ENCODE measurements at places on chromosomes 7 and 10.
A peak's percentile ranks its signal among the peaks of the same experiment; 100 is the strongest.

DNA sequence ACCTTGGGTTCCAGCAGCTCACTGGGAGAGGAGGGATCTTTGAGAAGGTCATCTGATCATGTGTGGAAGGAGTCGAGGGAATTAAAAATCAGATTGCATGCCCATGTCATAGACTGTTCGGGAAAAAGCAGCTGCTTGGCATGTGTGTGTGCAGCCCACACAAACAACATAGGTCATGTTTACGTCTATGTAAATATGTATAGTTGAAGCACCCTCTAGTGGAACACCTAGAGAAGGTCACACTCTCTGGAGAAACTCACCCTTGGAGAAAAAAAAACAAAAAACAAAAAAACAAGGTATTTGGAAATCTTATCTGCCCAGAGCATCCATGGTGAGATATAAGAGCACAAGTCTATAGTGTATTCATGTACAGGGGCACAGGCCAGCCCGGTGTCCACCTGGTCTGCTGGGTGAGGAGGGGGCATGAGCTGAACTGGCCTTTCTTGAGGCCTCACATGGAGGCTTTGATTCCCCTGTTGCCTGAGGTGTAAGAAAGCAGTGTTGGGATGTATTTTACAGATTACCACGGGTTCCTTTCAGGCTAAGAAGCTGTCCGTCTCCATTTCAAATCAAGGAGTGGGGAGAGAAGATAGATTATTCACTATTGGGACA lies 98.0 kb downstream of the NPY start:
- DNase-seq = peak; percentile 21

DNA sequence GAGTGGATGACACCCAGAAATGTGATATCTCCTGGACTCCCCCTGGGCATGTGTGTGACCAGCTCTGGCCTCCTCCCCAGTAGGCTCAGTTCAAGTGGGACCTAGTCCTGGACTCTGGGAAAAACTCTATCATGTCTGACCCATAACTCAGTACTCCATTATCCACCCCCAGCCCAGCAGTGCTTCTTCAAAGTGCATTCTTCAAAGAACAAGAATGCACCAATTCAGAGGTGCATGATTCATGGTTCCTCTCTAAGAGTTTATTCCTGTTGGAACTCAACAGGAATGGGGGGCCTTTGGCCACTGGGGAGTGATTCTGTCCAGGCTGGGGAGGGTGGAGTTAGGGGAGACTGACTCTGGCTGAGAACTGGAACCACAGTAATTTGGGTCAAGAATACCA lies 173.6 kb upstream of the CXCL12 start:
- no peak for DNase-seq

DNA sequence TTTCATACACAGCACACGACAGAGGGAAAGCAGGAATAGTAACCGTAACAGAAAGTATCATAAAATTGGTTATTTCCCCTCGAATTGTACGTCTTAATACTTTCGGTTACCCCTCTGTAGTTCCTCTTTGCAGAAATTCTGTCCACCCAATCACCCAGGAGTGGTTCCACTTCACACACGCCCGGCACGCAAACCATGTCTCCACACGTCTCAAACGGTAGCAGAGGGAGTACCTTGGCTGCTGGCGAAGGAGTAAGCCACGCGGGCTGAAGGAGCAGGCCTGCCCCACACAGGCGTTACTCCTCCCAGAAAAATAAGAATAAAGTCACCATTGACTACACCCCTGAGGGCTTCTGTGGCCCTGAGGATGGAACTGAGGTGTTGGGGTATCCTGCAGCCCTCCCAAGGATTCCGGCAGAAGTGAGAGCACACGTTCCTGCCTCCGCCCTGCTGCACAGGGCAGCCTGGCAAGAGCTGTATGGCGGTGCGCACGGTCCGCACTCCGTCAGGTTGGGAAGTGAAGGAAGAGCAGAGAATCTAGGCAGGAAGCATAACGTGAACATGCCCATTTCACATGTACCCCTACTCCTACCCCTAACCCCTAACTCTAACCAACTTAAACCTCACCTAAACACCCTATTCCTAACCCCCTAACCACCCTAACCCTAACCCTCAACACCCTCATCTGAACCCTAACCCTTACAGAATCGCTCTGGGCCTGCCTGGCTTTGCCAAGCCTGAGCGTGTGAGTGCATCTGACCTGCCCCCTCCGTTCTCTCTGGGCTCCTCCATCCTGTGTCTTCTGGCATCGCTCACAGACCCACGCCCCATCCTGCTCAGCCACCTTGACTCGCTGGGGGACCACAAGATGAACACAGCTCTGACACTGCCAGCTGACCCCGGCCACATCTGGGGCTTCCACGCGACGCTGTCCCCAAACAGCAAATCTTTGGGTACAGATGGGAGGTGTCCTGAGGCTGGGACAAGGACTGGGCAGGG lies 18.2 kb downstream of the GPR146 start:
- no peak for DNase-seq

GRCh38 chr7:125032943-125033342 lies 103.3 kb upstream of the POT1 start:
- no peak for DNase-seq

GRCh38 chr10:50623663-50624412 lies at the start of gene SGMS1:
Gene SGMS1 (minus strand): TSS chr10:50623956. CDS start chr10:50344114, 279,842 bp downstream.
- peak; percentile 95 for DNase-seq

GRCh38 chr7:151276666-151277590 lies 28.4 kb upstream of the SMARCD3 start:
- peak; percentile 83 for DNase-seq

DNA sequence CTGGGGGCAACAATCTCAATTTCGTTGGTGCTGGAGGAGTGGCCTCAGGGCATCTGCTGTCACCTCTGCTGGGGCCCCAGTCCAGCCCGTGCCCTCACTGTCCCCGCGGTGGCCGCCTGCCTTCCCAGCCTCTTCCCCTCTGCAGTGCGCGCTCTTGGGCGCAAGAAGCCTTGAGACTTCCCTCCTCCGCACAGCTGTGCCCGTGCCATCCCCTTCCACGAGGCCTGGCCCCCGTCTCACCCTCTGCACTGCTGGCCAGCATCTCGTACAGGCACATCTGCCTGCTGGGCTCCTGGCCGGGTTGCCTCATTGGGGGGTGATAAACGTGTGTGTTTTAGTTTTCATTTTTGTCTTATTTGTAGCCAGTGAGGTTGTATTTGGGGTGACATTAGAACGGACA lies 14.0 kb downstream of the IDI2 start:
- no peak for DNase-seq

- DNase-seq = no peak
These were observed 259.7 kb upstream of the HABP2 start for GRCh38 chr10:113293167-113293566.

- no peak for DNase-seq
These were observed 85.5 kb upstream of the GNA12 start for GRCh38 chr7:2929321-2930201.

DNA sequence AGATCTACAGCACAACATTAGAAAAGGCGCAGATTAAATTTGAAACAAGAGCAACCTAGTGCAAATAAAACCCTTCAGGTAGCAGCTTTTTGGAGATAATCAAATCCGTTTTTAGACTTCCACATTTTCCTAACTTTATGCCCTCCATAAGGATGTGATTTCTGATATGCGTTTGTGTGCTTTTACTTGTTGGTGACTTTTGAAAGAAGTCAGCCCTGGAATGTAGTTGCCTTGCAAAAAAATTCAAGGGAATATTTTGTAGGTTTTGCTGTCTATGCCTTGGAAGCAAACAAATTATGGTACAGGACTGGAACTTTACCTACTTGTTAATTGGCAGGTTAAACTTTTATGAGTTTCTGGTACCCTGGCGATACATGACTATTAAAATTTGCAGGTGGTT lies 86.7 kb upstream of the HDAC9 start:
- DNase-seq = no peak

GRCh38 chr10:6136215-6137201 lies 47.7 kb downstream of the RBM17 start:
- DNase-seq = peak; percentile 75

GRCh38 chr7:105480931-105481330 lies 41.1 kb downstream of the PUS7 start:
- no peak for DNase-seq

GRCh38 chr10:34726862-34727261 lies 88.2 kb downstream of the PARD3 start:
- DNase-seq = no peak

DNA sequence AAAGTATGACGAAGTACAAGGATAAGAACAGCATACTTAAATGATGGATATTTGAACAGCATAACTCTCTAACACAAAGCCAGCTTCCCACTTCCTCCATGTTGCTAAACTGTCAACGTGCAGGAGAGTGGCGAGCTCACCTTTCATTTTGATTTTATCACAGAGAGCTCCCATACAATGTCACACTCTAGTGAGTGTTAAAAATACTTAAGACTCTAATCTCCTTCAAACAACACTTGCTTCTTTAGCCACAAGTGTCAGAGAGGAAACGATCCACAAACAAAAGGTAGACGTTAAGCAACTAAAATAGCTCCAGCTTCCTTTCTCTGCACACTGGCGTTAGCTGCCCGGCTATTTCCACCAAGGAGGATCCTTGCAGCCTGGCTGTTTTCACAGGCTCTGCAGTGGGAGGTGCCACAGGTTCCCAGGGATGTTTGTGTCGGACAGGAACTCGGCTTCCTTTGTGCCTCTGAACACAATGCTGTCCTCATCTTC lies 194.6 kb downstream of the COBL start:
- no peak for DNase-seq

DNA sequence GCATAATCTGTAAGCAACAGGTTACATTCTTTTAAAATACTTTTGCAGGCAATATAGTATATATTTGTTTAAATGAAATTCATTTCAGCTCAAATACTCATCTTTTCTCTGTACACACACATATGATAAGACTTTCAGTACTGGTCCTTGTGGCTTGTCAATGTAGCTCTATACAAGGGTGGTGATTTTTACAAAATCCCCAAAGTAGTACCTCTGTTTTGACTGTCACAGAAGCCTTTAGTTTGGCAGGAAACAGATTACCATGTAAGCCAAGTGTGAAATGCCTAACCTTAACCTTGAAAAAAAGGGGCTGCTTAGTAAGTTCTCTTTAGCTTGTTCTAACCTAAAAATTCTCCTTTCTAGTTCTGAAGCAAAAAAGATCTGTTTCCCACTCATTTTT lies 87.9 kb downstream of the KCND2 start:
- no peak for DNase-seq

- no peak for DNase-seq
These were observed 158.8 kb downstream of the CAMK1D start for GRCh38 chr10:12508165-12508564.

- DNase-seq = no peak
These were observed 92.3 kb upstream of the ELMO1 start for GRCh38 chr7:37540917-37541316.

DNA sequence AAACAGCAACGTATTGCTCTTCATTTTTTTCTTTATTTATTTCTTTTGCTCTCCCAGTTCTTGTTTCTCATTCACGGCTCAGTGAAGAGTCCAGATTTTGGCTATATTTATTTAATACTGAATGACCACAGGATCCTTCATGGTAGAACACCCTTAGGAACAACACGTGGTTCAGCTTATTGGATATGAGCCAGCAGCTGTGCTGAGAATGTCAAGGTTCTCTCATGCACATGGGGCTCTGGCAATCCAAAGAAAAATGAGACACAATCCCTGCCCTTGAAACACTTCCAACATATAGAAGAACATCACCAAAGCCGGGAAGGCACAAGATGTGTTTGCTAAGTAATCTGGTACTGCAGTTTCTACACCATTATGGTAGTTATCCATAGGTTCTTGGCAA lies 852.9 kb downstream of the SORCS1 start:
- DNase-seq = no peak

GRCh38 chr10:11007476-11008020 lies 10.1 kb upstream of the CELF2 start:
- no peak for DNase-seq

DNA sequence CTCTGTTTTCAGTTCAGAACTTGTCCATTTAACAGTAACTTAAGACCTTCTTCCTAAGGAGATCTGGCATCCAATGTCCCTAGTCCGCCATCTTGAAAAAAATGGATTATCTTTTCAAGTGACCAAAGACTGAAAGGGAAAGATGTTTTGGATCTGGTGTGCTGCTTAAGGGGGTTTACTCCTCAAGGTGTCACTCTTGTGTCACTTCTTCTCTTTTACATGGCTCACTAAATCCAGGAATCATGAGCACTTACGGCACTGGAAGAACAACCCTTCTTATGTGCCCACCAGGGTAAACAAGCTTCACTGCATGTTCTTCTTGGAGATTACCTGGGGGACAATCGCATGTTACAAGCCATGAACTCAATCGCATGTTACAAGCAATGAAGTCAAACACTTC lies 43.7 kb downstream of the ANXA8 start:
- no peak for DNase-seq

GRCh38 chr10:119233123-119233820 lies 25.9 kb downstream of the GRK5 start:
- DNase-seq = no peak

DNA sequence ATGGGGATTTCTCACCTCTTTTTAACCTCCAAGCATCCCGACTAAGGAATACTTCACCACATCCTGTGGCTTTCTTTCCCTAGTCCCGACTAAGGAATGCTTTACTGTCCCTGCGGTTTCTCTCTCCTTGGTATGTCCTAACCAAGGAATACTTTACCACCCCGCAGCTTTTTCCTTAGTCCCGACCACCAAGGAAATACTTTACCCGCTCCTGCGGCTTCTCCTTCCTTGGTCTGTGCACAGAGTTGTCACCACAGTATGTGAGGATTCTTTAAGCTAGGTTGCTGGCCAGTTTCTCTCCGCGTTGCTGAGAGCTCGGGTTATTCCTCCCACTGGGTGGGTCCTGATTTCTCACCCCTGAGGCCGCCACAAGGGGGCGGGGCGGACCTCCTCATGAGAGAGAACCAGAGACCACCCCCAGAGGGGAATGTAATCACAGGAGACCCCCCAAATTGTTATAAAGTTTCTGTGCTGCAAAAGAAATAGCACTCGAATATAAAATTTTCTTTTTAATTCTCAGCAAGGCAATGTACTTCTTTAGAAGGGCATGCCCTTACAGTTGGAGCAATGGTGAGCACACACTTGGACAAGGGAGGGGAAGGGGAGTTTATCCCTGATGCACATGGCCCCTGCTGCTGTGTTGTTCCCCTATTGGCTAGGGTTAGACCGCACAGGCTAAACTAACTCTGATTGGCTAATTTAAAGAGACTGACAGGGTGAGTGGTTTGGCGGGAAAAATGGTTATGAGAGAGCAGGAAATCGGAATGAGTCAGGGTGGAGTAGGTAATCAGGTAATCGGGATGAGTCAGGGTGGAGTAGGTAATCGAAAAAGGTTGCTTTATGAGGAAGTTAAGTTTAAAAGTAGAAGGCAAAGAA lies 12.8 kb downstream of the SUGCT start:
- no peak for DNase-seq

GRCh38 chr7:833601-834258 lies 1.5 kb downstream of the SUN1 start:
- no peak for DNase-seq

- DNase-seq = no peak
These were observed 18.1 kb downstream of the CHAT start for GRCh38 chr10:49631975-49632374.

GRCh38 chr7:55192723-55193122 lies 172.4 kb upstream of the LANCL2 start:
- DNase-seq = peak; percentile 89

All from adipocyte (in vitro differentiated cells).